ENCODE measurements at places on chromosomes 16 and 17. TPM values are rescaled to one million over a fixed set of nuclear protein-coding genes. Genes with fewer than 3 reads are reported as not detected.

Gene CSNK2A2
- total RNA-seq = 69.2 TPM

Gene NHLRC4
- total RNA-seq = 3.2 TPM

Gene KLHL10
- total RNA-seq = not detected

Gene IRX3
- 3.2 TPM for total RNA-seq

Gene RHBDL3
- total RNA-seq = not detected

Gene VMP1
- total RNA-seq = 263 TPM

Gene PDILT
- not detected for total RNA-seq

Gene SP6
- not detected for total RNA-seq

All from naive thymus-derived CD4-positive, alpha-beta T cell (primary cell).